ENCODE measurements at places on chromosomes 6 and 20.

- no peak for DNase-seq
Observed at GRCh38 chr6:125485757-125486156, 184.0 kb upstream of the HDDC2 start.

- DNase-seq = no peak
Observed at GRCh38 chr6:86456821-86457220, 480.5 kb upstream of the HTR1E start.

- DNase-seq = no peak
Observed at GRCh38 chr6:13724182-13724581, 12.5 kb upstream of the RANBP9 start.

DNA sequence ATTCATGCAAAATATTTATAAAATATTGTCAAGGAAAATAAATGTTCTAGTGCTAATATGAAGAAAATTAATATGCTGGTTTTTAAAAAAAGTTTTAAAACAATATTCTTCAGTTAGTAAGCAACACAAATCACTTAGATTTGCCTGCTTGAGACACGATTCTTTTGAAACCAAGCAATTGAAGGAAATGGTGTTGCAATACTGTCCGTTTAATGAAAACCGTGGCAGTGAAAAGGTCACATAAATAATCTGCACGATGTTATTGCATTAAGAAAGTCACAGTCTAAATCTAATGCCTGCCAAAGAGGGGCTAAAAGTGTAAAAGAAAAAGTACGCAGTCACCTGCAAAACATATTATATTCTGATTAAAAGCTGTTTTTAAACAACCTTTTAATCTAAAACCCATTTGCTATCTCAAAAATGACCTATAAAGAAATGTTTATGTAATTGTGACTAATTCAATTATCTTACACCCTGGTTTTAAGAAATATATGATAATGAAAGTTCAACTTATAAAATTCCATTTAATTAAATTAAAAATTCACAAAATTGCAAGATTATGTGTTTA is 143.0 kb downstream of the GMDS start:
- no peak for DNase-seq
